Stimulated activated naive CD8-positive, alpha-beta T cell treated with anti-CD3 and anti-CD28 coated beads, Interleukin-15, Interleukin-2, amounts not matched to agents 100 U/mL and 50 U/mL, for 24 hours (primary cell): ENCODE measurements at places on chromosomes 13 and 19.
A peak's percentile ranks its signal among the peaks of the same experiment; 100 is the strongest.

DNA sequence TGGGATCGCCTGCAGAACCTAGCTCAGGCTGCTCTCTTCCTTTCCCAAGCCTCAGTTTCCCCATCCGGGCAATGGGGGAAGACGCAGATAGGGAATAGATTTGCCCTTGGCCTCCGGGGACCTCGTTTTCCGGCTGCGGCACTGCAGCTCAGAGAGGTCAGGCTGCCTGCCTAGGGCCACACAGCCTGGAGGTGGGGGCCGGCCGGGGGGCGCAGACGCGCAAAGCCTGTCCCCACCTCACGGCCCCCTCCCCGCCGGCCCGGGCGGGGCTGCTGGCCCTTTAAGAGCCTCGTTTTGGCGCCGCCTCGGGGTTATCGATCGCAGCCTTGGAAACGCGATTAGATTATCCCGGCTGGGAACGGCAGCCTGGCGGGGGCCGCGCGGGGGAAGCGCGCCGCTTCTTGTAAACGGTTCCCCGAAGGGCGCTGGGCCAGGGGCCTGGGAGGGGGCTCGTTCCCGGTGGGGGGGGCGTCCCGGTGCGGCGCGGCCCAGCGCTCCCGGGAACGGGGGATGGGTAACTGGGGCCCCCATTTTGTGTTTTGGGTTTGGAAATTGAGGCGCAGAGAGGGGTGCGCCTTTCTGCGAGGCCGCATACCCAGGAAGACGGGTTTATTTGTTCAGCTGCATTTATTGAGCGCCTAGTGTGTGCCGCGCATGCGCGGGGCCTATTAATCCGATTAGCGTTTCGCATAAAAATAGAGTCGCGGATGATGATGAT is 23.4 kb upstream of the TCF3 start:
- DNase-seq, result no peak

DNA sequence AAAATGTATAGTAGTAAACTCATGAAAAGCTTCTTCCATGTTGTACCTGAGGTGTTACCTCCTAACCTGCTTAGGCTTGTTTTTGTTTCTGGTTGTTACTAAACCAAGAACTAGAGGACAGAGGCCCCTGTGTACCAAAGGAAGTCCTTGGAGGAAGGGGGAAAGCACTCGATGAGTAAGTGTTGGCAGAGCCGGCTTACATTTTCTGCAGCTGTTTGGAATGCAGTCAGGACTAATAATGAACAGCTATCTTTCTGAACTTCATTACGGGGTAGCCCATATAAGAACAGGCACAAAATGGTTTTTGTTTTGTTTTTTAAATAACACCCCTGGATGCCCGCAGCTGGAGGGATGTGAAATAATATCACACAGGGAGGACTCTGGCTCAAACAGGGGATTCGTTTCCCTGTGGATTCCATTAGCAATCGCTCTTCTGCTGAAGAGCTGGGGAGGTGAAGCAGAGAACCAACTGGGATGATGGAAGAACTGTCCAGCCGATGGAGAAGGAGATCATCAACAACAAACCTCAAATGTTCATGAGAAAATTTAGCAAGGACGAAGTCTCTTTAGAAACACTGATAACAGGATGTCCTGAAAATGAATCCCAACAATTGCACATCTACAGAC is 214.2 kb upstream of the MAB21L1 start:
- DNase-seq, result no peak

DNA sequence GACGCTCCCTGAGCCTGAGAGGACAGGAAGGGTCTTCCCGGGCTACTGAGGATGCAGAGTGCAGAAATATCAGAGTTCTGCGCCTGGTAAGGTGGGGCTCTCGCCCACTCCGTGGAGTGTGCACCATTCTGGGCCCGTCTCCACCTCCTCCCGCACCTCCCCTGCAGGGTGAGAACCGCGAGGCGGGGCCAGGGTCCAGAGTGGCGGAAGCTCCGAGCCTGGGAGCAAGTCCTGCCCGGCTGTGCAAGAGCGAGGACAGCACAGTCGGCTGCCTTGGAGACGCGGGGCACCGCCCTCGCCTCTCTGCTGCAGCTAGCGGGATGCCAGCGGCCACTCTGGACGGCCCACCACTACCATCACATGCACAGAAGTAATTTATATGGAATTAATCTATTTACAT is 2304.4 kb downstream of the PCDH9 start:
- no peak for DNase-seq

DNA sequence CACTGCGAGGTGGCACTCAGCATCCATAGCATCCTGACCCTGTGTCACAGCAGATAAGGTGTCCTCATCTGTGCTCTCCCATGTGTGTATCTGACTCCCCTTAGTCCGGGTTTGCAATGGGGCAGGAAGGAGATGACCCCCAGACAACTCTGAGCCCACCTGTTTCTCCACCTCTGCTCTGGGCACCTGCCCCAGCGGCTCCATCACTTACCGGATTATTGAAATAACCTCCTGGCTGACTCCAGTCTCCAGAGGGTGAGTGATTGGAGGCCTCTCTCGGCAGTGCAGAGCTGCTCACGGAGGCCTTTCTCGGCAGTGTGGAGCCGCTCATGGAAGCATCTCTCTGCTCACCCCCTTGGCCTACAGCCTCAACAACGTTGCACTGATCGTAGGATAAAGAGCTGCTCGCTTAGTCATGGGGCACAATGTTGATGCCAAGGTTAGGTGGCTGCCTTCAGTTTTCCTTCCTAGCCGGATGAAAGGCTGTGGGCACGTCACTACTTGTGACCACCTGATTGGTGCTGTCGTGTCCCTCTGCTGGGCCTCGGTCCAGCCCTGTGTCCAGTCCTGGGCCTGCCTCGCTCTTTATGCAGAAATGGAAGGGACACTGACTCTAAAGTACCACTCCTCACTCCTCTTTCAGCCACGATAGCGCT is 67.6 kb downstream of the TEX29 start:
- no peak for DNase-seq

DNA sequence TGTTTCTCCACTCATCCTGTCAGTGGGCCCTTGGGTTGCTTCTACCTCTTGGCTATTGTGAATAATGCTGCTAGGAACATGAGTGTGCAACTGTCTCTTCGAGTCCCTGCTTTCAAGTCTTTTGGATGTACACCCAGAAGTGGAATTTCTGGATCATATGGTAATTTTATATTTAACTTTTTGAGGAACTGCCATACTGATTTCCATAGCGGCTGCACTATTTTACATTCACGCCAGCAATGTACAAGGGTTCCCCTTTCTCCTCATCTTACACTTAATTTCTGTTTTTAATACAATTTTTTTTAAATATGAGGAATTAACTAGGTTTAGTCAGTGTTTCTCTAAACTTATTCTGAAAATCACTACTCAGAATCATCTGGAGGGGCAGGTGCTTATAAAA is 24.2 kb upstream of the SLC46A3 start:
- no peak for DNase-seq

- DNase-seq, result no peak
Observed at GRCh38 chr19:10981252-10981895, 20.5 kb downstream of the SMARCA4 start.

DNA sequence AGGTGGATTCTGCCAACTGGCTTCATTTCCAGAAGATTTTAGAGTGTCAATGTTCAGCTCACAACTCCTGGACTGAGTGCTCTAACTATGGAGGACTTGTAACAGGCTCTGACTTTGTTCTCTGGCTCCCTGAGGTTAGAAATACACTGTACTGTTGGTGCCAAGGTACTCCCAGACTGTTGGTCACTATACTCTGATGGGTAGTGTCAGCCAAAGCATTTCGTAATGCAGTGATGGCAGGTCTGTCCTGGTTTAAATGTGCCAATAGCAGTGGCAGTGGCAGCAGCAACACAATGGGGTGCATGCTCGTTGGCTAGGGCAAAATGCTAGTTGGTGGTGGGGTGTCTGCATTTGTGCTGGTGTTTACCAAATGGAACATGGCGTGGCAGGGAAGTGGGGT is 472.2 kb downstream of the TDRD3 start:
- DNase-seq, result no peak

DNA sequence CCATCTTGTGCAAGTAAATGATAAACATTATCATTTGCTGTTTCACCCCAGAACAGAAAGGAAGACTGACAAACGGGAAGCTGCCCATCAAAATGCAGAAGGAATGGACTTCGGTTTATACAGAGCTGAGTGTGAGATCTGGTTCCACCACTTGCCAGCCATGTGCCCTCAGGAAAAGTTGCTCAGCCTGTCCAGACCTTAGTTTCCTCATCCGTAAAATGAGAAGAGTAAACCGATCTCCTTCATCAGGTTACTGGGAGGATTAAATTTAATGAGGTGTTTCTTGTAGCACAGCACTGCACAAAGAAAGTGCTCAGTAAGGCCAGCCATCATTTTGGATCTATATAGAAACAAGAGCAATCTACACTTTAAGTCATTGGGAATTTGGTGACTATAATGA is 36.7 kb upstream of the SERP2 start:
- DNase-seq, result no peak

- DNase-seq, result no peak
Observed at GRCh38 chr19:2027361-2027760, 11.8 kb upstream of the BTBD2 start.

DNA sequence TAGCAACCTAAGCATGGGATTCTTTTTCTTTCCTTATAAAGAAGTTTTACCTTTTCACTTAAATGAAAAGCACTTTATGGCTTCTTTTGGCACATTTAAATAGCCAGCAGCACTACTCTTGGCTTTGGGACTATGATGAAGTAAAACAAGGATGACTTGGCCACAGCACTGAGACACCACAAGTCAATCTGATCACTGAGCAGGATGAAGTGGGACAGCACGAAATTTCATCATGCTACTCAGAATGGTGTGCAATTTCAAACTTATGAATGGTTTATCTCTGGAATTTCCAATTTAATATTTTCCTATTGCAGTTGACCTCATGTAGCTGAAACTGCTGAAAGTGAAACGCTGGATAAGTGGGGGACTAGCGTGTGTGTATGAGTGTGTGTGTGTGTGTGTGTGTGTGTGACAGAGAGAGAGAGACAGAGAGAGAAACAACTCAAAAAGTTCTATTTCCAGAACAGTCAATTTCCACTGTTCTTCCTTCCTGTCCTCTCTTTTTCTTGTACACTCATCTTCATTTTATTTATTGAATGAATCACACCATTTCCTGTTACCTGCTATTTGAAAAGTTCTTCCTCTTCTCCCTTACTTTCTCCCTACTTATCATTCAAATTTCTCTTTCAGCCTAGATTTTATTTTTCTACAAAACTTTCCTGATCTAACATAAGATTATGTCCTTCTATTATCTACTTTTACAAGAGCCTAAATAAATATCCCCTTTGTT is 414.2 kb upstream of the MIR17HG start:
- DNase-seq, result no peak

- DNase-seq, result no peak
Observed at GRCh38 chr13:77000475-77000874, 8.6 kb downstream of the CLN5 start.

DNA sequence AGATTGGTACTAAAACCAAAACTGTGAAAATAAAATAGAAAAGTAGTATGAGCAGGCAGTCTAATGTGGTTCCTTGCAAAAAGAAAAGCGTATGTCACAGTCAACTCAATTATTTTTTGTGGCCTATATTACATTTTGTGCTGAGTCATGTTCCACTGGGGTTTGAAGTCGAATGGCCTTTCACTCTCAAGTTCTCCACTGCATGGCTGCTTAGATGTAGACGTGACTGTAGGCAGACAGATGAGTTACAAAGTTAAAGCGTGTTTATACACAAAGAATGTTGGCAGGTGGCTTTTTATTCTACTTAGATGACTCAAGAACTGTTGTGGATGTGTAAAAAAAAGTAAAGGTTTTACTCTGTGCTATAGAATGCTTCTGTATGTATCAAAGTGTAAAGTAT is 133.9 kb downstream of the SLITRK6 start:
- DNase-seq, result no peak

- no peak for DNase-seq
Observed at GRCh38 chr19:48539503-48540096, 12.4 kb upstream of the SULT2B1 start.

GRCh38 chr19:5115771-5116202 is 146.9 kb downstream of the KDM4B start:
- DNase-seq, result no peak

DNA sequence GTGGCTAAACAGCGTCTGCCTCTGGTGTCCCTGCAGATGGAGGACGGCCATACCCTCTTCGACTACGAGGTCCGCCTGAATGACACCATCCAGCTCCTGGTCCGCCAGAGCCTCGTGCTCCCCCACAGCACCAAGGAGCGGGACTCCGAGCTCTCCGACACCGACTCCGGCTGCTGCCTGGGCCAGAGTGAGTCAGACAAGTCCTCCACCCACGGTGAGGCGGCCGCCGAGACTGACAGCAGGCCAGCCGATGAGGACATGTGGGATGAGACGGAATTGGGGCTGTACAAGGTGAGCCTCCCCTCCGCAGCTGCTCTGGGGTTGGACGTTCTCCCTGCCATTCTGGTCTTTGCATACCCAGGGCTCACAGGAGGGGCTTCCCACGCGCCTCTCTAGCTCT is 19.9 kb downstream of the UHRF1 start:
- no peak for DNase-seq

DNA sequence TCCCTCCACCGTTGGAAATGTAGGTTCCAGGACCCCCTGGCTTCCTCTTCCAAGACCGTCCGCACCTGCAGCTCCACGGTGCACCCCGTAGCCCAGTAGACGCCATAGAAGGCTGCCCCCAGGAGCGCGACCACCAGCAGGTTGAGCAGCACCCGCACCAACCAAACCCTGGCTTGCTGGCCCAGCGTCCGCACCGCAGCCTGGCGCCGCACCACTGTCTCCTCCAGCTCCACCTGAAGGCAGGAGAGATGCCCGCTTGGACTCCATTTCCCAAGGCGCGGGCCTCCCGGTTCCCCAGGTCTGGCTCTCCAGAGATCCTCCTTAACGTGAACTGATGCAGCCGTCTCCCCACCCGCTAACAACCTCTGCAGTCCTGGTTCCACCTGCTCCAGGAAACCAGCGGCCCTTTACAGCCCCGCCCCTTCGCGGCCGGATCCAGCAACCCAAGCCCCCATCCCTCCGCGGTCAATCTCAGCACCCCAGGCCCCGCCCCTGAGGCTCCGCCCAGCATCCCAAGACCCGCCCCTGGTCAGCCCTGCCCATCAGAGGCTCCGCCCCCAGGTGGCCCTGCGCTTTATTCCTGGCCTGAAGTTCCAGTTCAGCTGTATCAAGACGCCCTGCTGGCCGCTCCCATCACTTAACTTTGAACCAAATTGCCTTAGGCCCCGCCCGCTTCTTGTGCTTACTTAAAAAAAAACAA is 5.0 kb upstream of the LENG1 start:
- DNase-seq, result peak; percentile 83

- DNase-seq, result peak; percentile 26
Observed at GRCh38 chr19:14141041-14141440, 4.7 kb upstream of the ASF1B start.
